HEK293T (cell line): ENCODE measurements at places on chromosomes 5 and 9.

DNA sequence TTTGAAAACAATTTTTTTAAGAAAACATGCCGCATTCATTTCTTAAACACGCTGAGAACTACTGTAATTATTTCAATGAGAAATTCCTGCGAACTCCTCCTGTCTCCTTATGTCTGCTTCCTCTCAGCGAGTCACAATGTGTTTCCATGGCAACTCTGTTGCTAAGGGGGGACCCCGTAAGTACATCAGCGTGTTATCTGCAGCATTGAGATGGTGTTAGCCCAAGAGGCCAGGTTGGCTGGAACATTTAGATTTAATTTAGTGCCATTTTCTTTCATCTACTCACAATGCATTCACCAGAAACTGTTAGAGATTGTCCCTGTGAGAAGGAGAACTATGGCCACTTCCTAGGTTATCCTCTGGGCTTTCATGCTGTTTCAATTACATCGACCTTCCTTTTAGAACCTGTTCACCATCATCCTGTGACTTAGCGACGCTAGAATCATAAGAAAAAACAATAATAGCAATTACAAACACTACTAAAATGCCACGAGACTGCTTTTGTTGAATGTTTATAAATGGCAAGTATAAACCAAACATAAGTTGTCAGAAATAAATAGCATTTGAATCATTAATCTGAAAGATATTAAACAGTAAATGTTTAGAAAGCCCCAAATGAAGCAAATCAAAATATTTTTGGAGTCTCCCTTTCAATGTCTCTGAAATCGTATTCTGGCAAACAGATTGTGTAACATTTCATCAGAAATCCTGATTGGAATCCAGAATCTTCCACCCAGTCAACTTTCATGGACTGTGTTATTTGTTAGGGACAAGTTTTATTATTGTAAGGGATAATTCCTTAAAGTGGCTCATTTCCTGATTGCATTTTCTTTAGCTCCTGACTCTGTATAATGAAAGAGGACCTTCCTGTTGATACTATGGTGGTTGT lies 39.7 kb upstream of the SHC3 start:
- no peak for DNase-seq

DNA sequence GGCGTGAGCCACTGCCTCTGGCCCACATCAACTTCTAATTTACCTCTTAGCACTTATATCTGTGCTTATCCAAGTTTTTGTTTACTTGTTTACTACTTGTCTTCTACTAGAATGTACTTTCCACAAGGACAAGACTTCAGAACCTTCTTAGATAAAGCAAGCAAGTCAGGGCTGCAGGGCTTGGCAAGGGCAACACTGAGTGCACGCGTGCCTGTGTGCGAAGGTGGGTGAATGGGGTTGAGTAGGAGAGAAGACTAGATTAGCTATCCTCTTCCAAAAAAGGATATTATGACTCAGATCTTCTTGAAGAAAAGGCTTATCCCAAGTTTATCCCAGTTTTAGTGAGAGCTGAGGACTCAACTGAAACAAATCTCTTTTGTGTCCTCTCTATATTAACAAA lies 19.3 kb downstream of the AK3 start:
- DNase-seq: no peak

DNA sequence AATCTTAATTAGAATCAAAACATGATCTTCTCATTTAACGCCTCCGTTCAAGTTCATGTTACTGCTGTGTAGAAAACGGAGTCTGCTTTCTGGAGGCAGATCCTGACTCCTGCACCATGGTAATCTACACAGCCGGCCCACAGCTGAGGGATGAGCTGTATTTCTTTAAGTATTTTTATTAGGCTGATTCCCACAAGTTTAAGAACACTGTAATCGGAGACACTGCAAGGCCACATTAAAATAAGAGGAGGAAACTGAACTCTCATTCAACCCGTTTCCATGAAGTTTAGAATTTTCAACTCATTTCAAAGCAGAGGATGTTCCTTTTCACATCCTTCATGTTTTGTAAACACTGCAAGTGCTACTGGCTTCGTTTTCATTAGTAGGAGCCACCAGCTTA lies 372.2 kb downstream of the NFIB start:
- no peak for DNase-seq

GRCh38 chr5:31781772-31782171 lies 142.8 kb downstream of the PDZD2 start:
- no peak for DNase-seq

DNA sequence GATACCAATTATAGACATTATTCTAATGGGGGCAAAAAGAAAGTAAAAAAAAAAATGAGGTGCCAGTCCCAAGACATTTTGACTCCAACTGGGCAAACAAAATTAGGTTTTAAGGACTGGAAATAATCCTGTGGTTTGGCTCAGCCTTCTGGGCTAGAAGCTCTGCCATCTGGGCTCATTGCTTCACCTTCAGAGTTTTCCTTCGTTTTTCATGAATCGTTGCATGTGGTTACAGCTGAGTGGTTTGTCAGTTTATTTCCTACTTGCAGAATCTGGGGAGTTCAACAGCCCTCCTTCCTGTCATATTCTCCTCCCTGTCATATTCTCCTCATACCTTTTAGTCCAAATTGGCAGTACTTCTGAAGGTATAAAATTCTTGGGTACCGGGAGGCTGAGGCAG lies 12.0 kb downstream of the UGT3A2 start:
- no peak for DNase-seq

DNA sequence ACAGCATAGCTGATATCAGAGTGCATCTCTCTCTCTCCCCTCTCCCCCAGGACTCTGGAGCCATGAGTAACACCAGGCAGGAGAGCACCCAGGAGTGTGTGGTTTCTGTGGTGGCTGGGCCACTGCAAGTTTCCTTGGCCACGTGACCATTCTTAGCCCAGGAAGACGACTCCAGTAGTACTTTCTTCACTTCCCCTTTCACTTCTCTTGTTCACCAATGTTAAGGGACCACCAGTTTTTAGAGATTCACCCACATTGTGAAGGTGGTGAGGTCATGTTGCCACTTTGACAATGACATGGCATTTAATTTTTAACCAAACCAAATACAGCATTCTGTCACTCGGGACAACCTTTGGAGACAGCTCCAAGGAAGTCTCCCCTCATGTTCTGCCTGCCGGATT lies 17.9 kb upstream of the DAPK1 start:
- no peak for DNase-seq

DNA sequence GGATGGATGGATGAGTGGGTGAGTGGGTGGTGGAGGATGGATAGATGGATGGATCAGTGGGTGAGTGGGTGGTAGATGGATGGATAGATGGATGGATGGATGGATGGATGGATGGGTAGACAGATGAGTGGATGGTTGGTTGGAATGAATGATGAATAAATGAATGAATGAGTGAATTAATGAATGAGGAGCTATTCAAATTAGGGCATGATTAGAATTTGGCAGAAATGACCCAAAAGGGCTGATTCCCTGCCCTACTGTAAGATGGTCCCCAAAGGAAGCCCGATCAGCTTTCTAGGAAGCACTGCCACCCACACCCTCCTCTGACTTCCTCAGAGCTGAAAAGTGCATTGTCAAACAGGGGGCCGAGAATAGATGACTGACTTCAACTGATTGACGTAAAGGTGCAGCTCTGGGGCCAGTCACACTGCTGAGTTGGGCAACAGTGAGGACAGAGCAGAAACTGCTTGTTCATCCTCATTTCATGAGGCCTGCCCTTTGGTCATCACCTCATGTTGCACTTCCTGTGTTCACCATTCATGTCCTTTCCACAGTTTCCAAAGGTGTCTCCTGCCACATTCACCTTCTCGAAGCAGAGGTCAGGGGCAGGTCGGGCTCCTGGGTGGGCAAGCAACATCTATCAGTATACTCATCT lies 34.3 kb downstream of the NIPAL4 start:
- DNase-seq: no peak

GRCh38 chr5:112411903-112412302 lies 7.2 kb downstream of the EPB41L4A start:
- DNase-seq: no peak

GRCh38 chr5:120158211-120158610 lies 305.9 kb upstream of the PRR16 start:
- DNase-seq: no peak

- DNase-seq: no peak
Measured at GRCh38 chr9:135039266-135039870, 48.1 kb upstream of the OLFM1 start.

GRCh38 chr5:156481741-156482140 lies 154.8 kb downstream of the SGCD start:
- no peak for DNase-seq

- no peak for DNase-seq
Measured at GRCh38 chr9:132606066-132606465, 23.7 kb downstream of the BARHL1 start.

DNA sequence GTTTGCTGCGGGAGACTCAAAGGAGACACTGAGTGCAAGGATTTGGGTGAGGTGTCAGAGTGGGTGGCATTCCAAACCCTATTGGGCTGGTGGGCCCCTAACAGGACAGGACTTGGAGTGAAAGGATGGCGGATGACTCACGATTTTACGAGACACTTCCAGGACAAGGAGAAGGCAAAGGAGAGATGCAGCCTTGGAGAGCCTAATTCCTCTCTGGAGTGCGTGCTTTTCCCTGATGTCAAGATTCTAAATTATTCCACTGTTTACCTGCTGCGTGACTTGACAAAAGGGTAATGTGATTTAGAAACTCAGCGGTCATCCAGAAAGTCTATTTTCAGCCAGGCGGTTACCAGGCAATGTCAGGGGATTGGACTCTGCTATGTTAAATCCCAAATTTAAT lies 41.6 kb upstream of the CD180 start:
- DNase-seq: no peak

DNA sequence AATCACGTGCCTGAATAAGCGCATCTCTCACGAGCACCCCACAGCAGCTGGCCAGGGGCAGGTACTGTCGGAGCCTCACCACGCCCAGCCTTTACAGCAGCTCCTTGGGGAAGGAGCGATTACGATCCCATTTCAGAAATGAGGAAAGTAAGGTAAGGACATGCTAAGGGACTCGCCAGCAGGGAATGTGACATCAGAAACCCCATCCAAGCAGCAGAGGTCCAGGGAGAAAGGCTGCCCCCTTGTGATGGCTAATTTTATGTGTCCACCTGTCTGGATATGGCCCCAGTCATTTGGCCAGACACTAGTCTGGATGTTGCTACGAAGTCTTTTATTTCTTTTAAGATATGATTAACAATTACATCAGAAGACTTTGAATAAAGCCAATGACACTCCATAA lies 77.3 kb downstream of the UBE2QL1 start:
- peak; percentile 51 for DNase-seq

DNA sequence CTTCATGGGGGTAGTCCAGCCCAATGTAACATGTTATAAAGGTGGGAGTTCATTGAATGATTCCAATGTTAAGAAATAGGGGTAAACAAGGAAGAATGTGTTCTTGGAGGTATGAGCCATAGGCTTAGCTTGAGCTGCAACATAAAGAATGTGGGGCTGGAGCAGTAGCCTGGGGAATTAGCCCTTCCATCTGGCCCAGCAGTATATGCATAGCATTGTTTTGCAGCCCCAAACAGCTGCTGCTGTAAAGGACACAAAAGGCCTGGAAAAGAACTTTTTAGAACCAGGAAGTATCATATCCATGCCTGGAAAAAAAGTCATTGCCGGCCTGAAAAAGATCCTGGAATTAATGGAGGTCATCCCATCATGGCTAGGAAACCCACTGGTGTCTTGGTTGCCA lies 55.8 kb upstream of the SMARCA2 start:
- DNase-seq: no peak
